Non-pigmented ciliary epithelial cell (primary cell): ENCODE measurements at places on chromosomes 16 and 17.

DNA sequence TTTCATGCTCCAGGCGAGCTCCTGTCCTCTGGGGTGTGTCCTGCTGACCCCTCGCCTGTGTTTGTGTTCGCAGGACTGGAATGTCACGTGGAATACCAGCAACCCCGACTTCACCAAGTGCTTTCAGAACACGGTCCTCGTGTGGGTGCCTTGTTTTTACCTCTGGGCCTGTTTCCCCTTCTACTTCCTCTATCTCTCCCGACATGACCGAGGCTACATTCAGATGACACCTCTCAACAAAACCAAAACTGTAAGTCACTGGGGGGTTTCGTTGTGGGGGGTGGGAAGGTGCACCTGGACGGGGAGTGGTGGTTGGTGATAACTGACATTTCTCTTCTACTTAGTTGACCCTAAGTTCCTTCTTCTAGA lies 58.3 kb downstream of the ABCC1 start:
- no peak for DNase-seq

- no peak for DNase-seq
Measured at GRCh38 chr17:80362428-80363119, 52.4 kb upstream of the ENDOV start.

- DNase-seq, result no peak
Measured at GRCh38 chr17:79950751-79951150, 84.9 kb downstream of the TBC1D16 start.

DNA sequence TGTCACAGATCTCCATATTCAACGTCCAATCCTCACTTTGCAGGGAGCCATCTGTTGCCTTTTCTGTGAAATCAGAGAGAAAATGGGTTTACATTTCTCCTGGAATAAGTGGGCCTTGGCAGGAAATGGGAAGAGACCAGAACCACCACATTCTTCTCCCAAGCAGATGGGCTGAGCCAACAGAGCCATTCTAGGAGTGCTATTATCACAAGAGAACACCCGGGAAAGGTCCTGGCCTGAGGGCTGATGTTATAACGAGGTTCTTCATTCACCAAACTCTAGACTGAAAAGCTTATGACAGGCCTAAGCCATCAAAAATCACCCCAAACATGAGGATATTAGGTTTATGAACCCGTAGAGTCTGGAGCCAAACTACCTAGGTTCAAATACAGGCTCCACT lies 64.7 kb downstream of the TOM1L2 start:
- no peak for DNase-seq

DNA sequence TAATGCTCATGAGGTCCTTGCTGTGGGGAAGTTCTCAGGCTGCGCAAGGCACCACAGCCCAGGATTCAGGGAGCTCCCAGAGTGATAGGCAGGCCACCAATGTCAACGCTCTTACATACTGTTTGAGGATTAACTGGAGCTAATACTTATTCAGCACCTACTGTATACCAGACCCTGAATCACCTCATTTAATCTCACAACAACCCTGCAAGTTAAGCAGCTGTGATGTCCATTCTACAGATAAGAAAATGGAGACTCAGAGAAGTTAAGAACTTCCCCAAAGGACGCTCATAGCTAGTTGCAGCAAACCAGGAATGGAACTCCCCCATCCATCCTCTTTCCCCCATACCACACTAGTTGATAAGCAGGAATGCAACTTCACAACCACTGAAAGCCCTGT lies 25.5 kb upstream of the CCR7 start:
- DNase-seq, result no peak

DNA sequence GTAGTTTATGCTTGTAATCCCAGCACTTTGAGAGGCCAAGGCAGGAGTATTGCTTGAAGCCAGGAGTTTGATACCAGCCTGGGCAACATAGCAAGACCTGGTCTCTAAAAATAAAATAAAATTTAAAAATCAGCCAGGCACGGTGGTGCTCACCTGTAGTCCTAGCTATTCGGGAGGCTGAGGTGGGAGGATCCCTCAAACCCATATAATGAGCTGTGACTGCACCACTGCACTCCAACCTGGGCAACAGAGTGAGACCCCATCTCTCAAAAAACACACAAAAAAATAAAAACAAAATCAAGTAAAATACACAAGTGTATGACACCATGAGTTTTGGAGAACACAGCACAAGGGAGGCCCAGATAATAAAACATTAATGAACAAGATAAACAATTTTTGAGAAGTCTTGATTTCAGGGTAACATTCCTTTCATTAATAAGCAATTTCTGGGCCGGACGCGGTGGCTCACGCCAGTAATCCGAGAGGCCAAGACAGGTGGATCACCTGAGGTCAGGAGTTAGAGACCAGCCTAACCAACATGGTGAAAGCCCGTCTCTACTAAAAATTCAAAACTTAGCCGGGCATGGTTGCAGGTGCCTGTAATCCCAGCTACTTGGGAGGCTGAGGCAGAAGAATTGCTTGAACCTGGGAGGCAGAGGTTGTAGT lies 17.9 kb downstream of the PRPSAP1 start:
- no peak for DNase-seq

DNA sequence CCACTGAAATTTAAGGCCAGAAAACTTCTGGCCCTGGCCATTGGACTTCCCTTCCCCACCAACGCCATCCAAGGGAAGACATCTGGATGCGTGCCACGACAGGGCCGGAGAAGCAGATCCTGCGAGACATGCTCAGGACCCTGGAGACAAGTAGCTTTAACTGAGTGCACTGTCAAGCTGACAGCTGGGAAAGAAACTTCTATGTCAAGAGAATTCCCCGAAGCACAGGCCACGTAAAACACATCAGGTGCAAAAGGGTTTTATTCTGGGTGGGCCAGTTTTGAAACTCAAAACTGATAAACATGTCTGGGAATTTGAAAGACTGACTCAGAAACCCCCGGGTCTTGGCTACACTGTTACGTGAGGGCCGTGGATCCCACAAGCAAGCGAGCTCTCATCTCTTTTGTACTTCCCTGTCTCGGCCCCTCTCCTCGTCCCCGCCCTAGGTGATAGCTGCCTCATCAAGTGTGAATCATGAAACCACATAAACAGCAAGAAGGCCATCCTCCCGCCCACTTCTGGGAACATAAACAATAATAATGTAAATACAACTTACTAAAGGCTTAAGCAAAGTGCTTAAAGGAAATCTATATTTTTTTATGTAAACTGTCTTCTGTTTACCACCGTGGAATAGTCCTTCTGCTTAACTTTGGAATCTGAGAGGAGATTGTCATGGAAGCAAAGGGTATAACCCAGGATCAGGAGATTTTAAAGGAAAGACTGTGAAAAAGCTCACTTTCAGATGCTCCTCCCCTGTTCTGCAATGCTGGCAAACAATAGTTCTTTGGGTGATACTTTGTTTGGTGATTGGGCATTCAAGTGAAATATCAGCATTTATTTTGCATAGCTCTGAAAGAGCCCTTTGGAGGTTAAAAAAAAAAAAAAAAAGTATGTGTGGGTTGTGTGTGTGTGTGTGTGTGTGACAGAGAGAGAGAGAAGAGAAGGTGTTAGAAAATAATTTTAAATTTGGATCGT lies 406.0 kb upstream of the MAF start:
- no peak for DNase-seq

DNA sequence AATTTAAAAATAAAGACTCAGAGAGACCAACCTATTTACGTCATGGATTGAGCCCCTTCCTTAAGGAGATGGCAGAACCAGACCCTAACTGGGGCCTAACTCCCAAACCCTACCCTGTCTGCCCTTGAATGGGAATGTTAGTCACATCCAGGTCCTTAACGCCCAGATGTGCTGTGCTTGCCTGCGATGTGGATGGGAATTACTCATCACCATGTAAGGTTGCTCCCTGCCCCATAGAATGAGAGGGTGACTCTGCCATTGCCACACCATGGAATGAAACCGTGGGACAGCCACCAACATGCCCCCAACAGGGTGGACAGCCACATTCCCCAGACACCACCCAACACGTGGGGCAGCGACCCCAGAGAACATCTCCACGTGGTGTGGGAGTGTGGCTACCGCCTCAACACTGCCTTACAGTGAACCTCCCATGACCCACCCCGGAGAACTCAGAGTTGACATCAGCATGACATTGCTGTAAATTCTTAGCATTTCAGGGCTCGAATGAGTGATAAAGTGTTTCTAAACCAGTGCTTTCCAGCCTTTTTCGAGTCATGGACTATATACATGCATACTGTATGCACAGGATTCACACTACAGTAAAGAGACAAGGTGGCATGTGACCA lies 31.8 kb downstream of the SCNN1B start:
- no peak for DNase-seq

DNA sequence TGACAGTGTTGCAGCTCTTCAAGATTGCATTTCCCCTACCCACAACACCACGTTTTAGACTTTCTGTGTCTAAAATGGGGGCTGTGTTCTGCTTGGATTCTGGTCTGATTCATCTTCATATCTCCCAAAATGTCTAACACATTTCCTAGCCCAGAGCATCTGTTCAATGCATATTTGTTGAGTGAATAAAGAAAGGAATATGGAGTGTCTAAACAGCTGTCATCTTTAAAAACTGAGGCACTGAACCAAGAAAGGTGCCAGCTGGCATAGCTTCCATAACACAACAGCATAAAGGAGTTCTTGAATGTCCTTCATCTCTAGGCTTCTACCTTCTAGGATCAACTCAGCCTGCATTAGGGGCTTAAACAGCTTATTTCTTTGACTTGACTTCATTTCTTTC lies 67.4 kb downstream of the CDH11 start:
- no peak for DNase-seq

DNA sequence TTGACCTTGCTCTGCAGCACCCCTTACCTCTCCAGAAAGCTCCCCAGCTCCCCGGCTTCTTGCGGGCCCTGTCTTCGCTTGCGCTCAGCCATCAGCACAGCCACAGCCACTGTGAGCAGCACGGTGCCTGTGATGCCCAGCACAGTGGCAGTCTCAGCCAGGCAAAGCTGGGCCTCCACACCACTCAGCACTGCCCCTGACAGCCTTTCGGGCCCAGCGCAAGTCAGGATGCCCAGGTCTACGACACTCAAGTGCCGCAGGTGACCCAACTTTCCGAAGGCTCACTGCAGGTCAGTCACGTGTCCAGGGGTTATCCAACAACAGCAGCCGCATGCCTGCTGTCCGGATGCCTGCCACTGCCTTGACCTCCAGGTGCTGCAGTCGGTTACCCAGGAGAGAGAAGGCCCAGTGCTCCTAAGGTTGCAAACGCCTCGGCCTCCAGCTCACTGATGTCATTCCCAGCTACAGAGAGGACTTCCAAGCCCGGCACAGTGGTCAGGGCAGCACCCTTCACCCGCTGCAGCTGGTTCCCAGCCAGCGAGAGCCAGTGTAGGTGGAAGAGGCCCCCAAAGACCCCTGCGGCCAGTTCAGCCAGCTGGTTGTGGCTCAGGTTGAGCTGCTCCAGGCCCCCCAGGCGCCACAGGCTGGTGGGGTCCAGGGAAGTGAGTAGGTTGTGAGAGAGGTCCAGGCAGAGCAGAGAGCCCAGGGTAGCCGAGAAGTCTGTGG lies 8.9 kb upstream of the TMEM101 start:
- DNase-seq, result no peak

GRCh38 chr17:37107406-37108083 lies 158.8 kb downstream of the AATF start:
- DNase-seq, result no peak

DNA sequence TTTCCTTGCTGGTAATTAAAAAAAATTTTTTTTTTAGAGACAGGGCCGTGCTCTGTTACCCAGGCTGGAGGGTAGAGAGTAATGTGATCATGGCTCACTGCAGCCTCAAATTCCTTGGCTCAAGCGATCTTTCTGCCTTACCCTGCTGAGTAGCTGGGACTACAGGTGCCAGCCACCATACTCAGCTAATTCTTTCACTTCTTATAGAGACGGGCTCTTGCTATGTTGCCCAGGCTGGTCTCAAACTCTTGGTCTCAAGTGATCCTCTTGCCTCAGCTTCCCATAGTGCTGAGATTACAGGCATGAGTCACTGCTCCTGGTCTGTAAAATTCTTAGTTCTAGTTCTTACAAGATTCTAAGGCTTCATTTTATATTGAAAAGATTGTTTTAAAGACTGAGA lies 11.1 kb downstream of the SMIM36 start:
- DNase-seq, result no peak

DNA sequence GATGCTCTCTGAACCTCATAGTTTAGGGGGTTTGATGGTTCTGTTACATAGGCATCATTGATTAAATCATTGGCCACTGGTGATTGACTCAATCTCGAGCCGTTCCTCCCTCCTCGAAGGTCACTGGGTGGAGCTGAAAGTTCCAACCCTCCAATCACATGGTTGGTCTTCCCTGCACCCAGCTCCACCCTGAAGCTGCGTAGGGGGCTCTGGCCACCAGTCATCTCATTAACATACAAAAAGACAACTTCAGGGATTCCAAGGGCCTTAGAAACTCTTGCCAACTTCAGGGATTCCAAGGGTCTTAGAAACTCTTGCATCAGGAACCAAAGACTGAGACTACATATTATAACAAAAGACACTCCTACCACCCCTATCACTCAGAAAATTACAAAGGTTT lies 306.5 kb upstream of the TNRC6C start:
- DNase-seq, result no peak

- no peak for DNase-seq
Measured at GRCh38 chr16:51024703-51025102, 126.4 kb downstream of the SALL1 start.

DNA sequence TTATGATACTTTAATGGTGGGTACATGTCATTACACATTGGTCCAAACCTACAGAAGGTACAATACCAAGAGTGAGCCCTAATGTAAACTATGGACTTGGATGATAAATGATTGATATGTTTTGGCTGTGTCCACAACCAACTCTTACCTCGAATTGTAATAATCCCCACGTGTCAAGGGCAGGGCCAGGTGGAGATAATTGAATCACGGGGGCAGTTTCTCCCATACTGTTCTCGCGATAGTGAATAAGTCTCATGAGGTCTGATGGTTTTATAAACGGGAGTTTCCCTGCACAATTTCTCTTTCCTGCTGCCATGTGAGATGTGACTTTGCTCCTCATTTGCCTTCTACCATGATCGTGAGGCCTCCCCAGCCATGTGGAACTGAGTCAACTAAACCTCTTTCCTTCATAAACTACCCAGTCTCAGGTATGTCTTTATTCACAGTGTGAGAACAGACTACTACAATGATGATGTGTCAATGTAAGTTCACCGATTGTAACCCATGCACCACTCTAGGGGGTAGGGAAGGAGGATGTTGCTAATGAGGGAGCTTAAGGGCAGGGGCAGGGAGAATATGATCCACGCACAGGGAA lies 7.0 kb upstream of the METTL22 start:
- DNase-seq, result no peak

GRCh38 chr16:4200781-4201137 lies 41.1 kb downstream of the SRL start:
- no peak for DNase-seq

DNA sequence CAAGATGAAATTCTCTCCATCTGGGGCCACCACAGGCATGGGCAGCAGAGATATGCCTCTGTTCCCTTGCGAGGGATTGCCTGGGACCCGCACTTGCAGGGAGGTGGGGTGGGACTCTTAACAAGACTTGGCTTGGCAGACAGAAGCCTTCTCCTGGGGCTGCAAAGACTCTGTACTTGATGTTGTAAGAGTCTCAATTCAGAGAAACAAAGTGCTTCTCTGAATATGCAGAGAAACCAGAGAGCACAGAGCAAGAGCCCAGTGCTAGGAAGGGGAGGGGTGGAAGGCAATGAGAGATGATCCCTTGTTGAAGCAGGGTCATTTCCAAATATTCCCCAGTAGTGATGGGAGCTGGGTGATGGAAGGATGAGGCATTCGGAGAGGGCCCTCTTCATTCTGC lies 2.2 kb downstream of the MMP28 start:
- DNase-seq, result no peak

- no peak for DNase-seq
Measured at GRCh38 chr17:1943436-1943831, 81.7 kb downstream of the RTN4RL1 start.

GRCh38 chr16:10552281-10552680 lies 28.1 kb downstream of the EMP2 start:
- DNase-seq, result no peak
